Left cardiac atrium (tissue), 4 donors: ENCODE measurements at places on chromosomes 16 and 17.

DNA sequence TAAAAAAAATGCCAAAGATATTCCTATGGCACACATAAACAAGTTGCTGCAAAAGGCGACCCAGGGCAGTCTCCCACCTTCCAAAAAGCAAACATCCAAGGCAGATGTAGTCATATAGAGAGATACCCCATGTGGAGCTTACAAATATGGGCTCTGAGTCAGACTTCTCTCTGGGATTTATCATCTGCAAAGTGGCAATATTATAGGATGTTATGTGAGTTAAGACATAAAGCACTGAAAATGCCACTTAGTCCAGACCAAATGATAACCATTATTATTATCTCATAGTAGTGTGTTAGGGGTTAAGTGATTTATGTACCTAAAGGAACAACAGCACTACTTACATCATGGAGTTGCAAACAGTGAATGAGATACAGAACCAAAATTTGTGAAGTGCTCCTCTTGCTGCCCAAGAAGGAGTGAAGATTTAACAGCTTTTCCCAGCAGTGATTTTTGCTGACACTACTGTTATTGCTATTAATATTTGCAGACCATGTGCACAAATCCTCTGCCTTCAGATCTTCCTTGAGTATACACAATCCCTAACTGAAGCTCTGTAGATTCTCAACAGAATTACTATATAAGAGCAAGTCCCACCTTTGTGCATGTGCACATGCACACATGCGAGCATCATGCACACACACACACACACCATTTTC lies 560.0 kb upstream of the SALL1 start:
- no peak for DNase-seq

- no peak for DNase-seq
These were observed 91.7 kb upstream of the TOB1 start for GRCh38 chr17:50957600-50958575.

DNA sequence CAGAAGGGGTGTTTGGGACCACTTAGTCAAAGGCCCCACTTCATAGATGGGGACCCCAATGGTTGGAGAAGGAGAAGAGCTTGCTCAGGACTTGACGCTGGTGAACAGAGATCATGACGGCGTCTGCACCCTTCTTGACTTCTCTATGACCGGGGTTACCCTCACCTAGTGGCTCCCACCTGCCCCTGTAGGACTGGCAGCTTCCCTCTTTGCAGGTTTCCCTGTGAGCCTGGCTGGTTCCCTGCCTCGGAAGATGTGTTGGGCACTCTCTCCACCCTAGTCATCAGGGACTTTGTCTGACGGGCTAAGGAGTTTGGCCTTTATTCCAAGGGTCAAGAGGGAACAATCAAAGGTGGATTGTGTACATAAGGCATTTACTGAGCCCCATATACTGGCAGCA lies 22.7 kb downstream of the TBX4 start:
- DNase-seq, result no peak

- no peak for DNase-seq
These were observed 35.9 kb downstream of the MGAT5B start for GRCh38 chr17:76904116-76904515.
